Right atrium auricular region (tissue), 2 donors: ENCODE measurements at places on chromosomes 6 and 20. TPM values are rescaled to one million over a fixed set of nuclear protein-coding genes. Genes with fewer than 3 reads are reported as not detected.

DNA sequence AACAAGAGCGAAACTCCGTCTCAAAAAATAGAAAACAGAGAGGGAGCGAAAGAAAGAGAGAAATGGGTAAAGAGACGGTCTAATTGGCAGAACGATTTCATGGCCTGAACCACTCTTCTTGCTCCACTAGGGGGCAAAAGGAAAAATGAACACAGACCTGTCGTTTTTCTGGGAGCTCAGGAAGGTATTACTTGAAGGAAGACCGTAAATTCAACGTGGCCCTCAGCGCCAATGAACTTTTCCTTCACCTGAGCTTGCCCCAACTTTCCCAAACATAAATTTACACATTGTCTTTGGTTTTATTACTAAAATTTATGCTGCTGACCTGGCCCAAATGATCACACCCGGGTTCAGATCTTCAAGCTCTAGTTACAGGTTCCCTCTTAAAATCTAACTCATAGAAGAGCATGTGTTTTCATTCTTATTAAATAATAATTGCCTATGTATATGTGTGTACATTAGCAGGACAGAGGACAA, 67.3 kb downstream of the ATP9A start:
- DNase-seq: no peak

DNA sequence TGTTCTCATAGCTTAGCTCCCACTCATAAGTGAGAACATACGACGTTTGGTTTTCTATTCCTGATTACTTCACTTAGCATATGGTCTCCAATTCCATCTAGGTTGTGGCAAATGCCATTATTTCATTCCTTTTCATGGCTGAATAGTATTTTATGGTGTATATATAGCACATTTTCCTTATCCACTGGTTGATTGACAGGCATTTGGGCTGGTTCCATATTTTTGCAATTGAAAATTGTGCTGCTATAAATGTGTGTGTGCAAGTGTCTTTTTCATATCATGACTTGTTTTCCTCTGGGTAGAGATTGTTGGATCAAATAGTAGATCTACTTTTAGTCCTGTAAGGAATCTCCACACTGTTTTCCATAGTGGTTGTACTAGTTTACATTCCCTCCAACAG, 133.0 kb upstream of the TAB2 start:
- no peak for DNase-seq

DNA sequence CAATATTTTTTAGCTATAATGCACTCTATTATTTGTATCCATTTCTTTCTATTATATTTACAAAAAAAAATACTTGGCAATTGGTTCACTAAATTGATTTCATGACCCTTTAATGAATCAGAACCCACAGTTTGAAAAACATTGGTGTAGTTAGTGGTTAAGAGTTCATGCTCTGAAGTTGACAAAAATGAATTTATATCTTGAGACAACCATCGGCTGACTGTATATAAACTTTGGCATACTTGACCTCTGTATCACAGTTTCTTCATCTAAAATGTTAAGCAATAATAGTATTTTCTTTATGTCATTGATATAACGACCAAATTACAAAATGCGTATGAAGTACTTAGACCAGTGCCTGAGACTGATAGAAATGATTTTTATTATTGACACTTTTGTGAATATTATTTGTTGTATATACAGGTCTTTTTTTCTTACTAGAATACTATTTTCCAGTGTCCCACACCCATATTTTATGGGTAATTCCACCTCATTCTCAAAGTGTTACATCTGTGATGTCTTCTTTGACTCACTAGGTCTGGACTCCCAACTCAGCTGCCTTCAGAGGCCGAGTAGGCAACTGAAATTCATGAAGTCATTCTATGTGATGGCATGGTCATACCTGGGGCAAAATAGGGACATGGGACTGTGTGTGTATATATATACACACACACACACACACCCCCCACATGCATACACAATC, 459.2 kb downstream of the RFPL4B start:
- no peak for DNase-seq

GRCh38 chr6:81861281-81861680, 108.8 kb upstream of the TENT5A start:
- no peak for DNase-seq

DNA sequence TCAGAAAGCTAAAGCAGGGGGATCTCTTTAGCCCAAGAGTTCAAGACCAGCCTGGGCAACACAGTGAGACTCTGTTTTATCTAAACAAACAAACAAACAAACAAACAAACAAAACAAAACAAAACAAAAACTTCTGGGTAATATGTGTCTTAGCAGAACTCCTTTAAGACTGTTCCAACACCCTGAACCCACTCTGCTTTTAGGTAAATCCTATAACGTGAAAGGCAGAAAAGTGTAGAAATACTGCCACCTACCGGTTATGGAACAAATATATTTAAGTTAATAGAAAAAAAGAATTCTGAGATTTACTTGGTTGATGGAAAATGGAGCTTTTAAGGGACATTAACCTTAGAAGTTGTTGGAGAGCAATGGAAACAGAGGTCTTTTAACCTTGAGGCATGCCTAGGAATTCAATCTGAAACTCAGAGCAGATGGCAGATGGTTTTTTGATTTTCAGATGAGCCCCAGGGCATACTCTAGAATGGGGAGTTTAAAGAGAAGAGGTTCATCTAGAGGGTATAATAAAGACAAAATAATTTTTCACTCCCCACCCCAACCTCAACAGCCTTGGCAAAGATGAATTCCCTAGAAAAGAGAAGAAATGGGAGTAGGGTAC, 38.5 kb downstream of the SOD2 start:
- DNase-seq: no peak

DNA sequence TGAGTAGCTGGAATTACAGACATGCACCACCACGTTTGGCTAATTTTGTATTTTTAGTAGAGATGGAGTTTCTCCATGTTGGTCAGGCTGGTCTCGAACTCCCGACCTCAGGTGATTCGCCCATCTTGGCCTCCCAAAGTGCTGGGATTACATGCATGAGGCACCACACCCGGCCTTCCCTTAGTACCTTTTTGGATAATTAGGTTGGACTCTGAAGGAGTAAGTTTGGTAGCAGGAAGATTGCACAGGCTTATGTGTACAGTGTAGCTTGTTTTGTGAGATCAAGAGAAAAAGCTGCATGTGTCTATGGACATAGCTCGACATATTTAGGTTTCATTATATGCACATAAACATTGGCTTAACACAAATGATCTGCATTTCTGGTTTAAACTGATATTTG, 116.8 kb downstream of the NCOA3 start:
- no peak for DNase-seq

GRCh38 chr20:55273149-55273548, 732.2 kb downstream of the CBLN4 start:
- DNase-seq: no peak

DNA sequence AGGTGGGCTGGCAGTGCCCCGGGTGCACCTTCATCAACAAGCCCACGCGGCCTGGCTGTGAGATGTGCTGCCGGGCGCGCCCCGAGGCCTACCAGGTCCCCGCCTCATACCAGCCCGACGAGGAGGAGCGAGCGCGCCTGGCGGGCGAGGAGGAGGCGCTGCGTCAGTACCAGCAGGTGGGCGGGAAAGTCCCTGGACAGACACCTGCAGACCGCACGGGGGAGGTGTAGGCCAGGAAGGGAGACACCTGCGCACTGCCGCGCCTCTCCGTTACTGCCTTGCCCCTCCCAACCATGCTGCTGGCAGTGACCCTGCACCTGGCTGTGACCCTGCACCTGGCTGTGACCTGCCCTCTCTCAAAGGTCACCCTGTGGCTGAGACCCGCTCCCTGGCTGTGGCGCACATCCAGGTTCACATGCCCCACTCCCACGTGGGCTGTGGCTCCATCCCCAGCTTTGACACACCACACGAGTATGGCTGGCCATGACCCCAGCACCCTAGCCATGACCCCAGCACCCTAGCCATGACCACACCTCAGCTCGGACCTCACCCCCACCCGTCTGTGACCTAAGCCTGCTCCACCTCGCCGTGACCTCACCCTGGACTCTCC, 11.6 kb downstream of the RBCK1 start:
- no peak for DNase-seq

DNA sequence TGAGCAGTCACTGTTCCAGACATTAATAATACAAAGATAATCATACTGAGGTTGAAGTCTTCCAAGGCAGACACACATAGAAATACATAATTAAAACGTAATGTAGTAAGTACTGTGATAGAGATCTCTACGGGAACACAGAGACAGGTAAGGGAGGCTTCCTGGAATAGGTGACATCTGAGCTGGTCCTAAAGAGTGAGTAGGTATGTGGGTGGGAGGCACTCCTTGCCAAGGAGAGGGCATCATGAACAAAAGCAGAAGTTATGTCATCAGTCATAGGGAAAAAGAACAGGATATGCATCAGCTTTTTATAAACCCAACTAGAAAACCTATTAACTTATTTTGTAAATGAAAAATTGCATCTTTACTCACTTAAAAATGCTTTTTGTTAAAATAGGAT, 110.0 kb downstream of the MAP7 start:
- DNase-seq: no peak

CRNKL1 gene
- 12.5 TPM for total RNA-seq

CRIP3 gene
- not detected for total RNA-seq

LGSN gene
- not detected for total RNA-seq
